MCF 10A (cell line): ENCODE measurements at places on chromosomes 5 and 9. TPM values are rescaled to one million over a fixed set of nuclear protein-coding genes. Genes with fewer than 3 reads are reported as not detected.

GRCh38 chr5:10719965-10720364 lies 41.1 kb downstream of the DAP start:
- peak; percentile 74 for DNase-seq

- no peak for DNase-seq
These were observed 127.1 kb downstream of the ZNF354C start for GRCh38 chr5:179187229-179187678.

GRCh38 chr9:38390442-38390841 lies 2.1 kb upstream of the ALDH1B1 start:
- DNase-seq: no peak

DNA sequence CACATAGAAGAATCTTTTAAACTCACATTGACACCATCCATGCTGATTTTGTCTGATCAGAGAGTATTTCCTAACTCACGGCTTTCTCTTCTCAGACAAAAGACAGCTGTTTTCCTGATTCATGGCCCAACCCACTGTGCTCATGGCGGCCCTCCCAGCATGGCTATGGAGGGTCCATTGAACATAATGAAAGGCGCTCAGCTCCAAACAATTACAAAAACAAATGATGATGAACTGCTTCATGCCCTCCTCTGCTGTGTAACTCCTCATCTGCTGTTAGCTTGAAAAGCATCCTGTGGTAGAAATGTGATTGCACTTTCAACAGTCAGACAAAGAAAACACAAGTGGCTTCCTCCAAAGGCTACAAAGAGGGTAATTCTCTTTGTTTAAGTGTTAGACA lies 673.8 kb downstream of the PRELID2 start:
- DNase-seq: no peak

DNA sequence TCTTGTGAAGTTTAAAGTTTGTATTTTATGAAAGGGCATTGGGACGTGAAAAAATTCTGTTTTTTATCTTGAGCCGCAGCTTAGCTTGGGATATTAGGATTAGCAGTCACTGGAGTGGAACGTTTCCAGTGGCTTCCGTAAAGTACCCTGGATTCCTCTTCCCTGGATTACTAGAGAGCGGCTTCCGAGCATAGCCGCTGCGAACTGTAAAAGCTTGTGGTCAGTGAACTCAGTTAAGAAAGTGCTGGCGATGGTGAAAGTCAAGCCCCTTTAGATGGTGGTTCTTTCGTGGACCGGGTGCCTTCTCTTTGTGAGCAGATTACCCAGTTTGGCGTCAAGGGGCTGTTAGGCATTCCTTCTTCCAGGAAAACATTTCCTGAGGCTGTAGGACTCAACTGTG lies 168.1 kb downstream of the KDM4C start:
- no peak for DNase-seq

GRCh38 chr9:35907711-35908503 lies 1.4 kb upstream of the SPAAR start:
- DNase-seq: peak; percentile 98

- no peak for DNase-seq
These were observed 146.8 kb downstream of the SIL1 start for GRCh38 chr5:139051392-139051791.

GRCh38 chr5:20572614-20573013 lies 584.6 kb upstream of the CDH18 start:
- DNase-seq: peak; percentile 88

DNA sequence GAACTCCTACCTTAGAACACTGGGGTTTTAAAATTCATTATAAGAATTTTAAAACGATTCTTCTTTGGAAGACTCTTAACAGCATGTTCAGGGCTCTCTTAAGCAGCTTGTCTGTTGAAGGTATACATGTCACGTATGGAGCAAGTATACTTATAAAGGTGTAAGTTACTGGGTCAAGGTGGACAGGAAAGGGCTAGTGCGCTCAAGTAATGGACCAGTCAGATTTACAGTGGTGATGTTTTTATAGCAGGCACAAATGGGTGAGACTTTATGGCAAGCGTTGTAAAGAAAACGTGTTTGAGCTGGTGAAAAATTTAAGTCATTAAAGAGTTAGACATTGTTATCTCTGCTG lies 7.9 kb downstream of the SLC44A1 start:
- no peak for DNase-seq

GRCh38 chr9:80797831-80798688 lies 891.3 kb downstream of the TLE1 start:
- DNase-seq: no peak

- DNase-seq: no peak
These were observed 125.7 kb downstream of the FGF18 start for GRCh38 chr5:171544913-171545765.

DNA sequence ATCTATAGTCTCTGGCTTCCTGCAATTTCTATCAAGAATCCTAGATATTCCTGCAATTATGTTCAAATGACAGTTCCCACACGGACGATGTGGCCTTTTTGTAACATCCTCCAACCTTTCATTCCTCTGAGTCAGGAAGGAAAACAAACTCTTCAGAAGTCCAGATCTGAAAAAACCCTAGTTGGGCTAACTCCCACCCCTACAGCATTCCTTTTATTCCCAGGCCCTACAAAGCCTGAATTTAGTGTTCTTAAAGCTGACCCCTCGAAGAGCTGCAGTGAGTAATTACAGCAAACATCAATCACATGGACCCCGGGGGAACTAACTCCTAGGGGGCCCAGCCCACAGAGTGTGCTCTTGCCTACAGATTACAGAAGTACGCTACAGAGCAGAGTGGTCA lies 99.7 kb downstream of the SERINC5 start:
- DNase-seq: no peak

DNA sequence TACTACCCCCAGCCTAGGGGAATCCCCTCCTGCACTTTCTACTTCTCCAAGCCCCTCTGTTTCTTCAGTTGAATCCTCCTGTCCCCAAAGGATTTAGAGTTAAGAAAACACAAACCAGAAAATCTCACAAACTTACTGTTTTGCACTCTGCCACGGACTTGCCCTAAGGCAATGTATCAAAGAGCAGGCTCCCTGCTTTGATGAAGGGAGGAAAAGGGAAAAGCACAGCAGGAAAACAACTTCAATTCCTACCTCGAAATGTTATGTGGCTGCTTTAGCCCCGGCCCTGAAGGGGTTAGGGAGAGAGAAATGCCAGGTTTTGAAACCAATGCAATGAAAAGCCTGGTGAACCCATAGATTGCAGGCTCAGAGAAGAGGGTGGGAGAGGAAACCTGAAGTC lies 254.7 kb downstream of the MAN2A1 start:
- no peak for DNase-seq

DNA sequence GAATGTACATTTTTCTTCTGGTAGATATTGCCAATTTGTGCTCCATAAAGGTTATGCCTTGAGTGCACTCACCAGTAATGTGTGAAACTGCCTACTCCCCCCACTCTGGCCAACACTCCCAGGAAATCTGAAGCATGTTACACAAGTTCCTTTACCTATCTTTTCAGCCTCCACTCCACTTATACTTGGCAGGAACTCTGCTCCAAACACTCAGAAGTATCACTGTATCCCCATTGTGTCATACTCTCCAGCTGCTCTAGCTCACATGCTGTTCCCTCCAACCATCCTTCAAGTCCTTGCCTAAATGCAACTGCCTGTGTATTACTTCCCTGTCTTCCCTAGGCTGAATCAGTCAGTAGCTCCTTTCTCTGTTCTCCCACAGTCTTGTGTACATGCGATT lies 28.3 kb downstream of the POU4F3 start:
- DNase-seq: no peak

- DNase-seq: no peak
These were observed 278.7 kb upstream of the KLF4 start for GRCh38 chr9:107768224-107768623.

DNA sequence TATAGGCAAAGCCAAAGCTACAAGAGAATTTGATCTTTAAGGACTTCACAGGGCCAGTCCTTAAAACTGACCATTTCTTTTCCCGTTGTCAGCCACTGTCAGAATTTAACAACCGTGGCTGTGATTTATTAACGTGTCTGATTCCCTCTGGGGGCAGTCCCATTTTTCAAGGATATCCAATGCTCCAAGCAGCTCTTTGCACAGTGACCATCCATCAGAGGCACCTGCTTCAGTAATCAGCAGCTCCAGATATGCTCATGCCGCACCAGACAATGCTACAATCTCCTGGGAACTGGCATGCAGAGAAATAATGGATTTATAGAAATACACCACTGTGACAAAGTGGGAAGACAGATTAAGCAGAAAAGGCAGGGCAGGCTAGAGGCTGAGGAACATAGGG lies 163.3 kb upstream of the PPP1R2B start:
- DNase-seq: no peak

DNA sequence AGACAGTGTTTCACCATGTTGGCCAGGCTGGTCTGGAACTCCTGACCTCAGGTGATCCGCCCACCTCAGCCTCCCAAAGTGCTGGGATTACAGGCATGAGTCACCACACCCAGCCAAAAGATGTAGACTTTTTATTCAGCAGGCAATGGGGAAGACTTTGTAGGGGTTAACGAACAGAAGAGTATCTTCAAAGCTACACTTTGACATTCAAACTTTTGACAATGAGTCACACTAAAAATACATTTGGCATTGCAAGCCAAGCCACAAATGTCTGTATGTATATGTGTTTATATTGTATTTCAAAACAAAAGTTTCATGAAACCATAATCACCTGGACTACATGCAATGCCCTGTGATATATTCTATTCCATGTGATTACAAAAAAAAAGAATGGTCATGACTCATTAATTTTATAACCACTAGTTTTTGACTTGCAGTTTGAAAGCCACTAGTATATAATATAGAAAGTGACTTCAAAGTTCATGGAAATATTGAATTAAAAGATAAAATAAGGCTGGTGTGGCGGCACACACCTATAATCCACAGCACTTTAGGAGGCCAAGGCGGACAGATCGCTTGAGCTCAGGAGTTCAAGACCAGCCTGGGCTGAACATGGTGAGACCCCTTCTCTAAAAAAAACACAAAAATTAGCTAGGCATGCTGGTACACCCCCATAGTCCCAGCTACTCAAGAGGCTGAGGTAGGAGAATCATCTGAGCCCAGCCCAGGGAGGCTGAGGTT lies 8.3 kb downstream of the DIMT1 start:
- peak; percentile 76 for DNase-seq

DNA sequence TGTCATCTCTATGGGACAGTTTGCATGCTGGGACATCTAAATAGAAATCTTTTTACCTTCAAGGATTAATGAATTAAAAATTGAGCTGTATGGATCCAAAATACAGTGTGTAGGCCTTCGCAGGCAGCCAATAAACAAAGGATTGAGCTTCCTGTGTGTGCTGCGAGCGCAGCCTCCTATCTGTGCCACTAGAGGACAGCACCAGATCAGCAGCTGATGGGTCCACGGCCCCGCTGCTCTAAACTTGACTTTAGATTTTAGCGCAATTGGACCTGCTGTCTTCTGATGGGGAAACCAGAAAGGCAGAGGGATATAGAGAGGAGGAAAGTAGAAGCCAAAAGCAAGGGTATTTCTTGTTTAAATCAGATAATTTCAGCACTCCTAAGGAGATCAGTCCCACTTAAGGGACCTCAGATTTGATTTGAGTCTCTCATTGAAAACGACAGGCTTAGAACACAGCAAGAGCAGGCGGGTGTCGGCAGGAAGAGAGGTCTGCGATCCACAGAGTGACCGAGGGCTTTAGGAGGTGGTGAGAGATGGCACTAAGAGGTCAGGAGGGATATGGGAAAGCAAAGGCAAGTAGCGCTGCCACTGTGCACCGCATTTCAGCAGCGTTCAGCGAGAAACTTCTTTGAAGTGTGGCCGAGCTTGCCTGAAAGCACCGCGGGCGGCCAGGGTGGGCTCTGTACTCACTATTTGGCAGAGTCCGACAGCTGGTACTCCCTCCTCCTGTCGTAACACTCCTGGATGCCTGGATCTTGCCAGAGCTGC lies 214.3 kb downstream of the GNA14 start:
- peak; percentile 61 for DNase-seq

- DNase-seq: peak; percentile 90
These were observed 7.6 kb upstream of the RIC1 start for GRCh38 chr9:5621327-5621726.

- DNase-seq: peak; percentile 42
These were observed 2.0 kb downstream of the CYFIP2 start for GRCh38 chr5:157267761-157268480.

- DNase-seq: no peak
These were observed 111.1 kb upstream of the FBXL7 start for GRCh38 chr5:15388866-15389265.

DNA sequence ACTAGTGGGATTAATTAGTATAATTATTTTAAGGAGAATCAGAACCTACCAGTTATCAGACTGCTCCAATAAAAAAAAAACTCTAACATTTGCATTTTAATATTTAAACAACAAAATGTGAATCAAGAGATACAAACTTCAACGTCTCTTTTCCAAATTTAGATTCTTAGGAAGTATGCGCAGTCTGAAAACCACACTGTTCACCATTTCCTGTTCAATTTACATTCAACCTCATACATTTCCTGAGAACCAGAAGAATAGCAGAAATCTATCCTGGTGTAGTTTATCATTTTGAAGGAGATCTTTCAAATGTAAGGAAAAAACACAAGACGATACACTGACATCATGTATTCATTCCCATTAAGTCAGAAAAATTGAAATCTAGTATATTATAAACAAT lies 869.2 kb downstream of the EFNA5 start:
- no peak for DNase-seq

DNA sequence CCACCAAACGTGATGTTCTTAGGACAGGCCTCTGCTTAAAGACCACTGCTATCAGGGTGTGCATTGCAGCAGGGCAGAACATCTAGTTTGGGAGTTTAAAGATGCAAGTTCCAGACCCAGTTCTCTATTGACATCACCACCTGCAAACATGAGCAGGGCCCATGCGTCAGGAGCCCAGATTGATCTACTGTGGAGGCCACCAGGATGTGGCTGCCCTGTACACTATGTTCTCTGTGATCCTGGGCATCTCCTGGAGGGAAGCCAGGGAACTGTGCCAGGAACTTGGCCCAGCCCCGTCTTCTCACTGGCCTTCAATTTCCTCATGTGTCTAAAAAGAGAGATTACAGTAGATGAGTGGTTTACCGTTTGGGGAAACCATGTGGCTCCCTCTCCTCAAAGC lies 87.1 kb downstream of the PDE6A start:
- DNase-seq: peak; percentile 99

Gene FBP2
- not detected in 2 replicates for total RNA-seq

Gene BTNL3
- total RNA-seq: not detected in 2 replicates

Gene HSPA9
- total RNA-seq: 1,057 and 1,102 TPM in 2 replicates

Gene PCDHGA12
- total RNA-seq: 0.79 and 0.91 TPM in 2 replicates

Gene CNTNAP3
- total RNA-seq: 9.9 and 11.2 TPM in 2 replicates

Gene RGS7BP
- total RNA-seq: not detected in 2 replicates

Gene FIBCD1
- total RNA-seq: 1.6 and 2.8 TPM in 2 replicates

Gene TERT
- 0.16 TPM in 1 of 2 replicates, not detected in the other for total RNA-seq

Gene IL17B
- total RNA-seq: not detected in 2 replicates

Gene TNFSF8
- not detected in 2 replicates for total RNA-seq

Gene SHLD3
- 3.0 and 3.7 TPM in 2 replicates for total RNA-seq

Gene ALDH1A1
- total RNA-seq: not detected in 2 replicates

Gene FCN2
- total RNA-seq: not detected in 2 replicates

Gene TMEM250
- total RNA-seq: 43.2 and 45.4 TPM in 2 replicates

Gene PCA3
- total RNA-seq: not detected in 2 replicates

Gene RIOK2
- 45.7 and 50.9 TPM in 2 replicates for total RNA-seq

Gene CKS2
- 82.2 and 90.4 TPM in 2 replicates for total RNA-seq
